ENCODE measurements at places on chromosomes 12 and 14.
A peak's percentile ranks its signal among the peaks of the same experiment; 100 is the strongest.

GRCh38 chr14:35292770-35293561 lies 784 bp downstream of the PSMA6 start:
- no peak for DNase-seq

DNA sequence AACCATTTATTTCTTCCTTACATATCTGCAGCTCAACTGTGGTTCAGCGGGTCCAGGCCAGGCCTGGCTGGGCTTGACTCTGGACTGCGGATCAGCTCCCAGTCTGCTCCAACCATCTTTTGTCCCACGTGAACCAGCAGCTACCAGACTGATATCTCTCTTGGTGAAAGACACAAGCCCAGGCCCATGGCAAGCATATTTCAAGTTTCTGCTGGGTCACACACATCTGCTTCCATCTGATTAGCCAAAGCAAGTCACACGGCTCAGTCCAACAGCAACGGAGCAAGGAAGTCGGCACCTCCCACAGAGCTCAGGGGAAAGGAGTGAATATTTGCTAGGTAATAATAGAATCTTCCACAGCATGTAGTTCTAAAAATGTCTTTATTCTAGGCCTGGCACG lies 24.7 kb upstream of the MARK3 start:
- no peak for DNase-seq

DNA sequence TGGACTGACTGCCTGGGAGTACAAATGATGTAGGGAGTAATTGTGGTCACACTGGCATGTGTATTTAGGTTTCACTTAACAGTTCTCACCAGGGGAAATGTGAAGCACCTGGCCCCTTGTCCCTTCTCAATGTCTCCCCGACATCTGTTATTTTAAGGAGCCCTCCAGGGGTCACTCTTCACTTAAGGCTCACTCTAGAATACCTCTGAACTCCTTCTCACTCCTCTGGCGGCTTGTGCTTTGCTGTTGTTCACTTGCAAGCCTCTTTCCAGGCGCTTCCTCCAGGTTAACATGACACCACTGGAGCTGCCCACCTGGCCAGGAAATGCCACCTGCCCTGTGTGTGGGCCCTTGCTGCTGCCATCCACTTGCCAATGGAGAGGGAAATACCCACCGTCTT lies 56.5 kb upstream of the GZMB start:
- no peak for DNase-seq

- no peak for DNase-seq
Observed at GRCh38 chr14:75246546-75247285, 31.9 kb upstream of the FOS start.

DNA sequence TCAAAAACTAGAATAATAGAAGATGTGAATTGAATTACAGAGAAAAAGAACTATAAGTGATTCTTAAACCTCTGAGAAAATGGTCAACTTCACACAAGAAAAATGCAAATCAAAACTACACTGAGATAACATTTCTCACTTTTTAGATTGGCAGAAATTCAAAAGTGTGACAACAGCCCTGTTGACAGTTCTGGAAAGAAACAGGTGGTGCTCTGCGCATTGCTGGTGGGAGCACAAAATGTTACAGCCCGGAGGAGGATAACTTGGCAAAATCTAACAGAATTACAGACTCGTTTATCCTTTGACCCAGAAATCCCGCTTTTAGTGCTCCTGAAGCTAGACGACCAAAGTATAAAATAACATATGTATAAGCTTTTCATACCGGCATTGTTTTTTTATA lies 222.5 kb upstream of the CNTN1 start:
- no peak for DNase-seq

- DNase-seq = no peak
Observed at GRCh38 chr12:68007466-68007865, 18.2 kb downstream of the IFNG-AS1 start.

GRCh38 chr12:81174664-81175063 lies 96.8 kb downstream of the ACSS3 start:
- no peak for DNase-seq

- DNase-seq = no peak
Observed at GRCh38 chr14:54010981-54011380, 54.4 kb upstream of the BMP4 start.

GRCh38 chr14:37558740-37559139 lies 36.3 kb downstream of the FOXA1 start:
- no peak for DNase-seq

GRCh38 chr12:31585271-31585670 lies 5.7 kb downstream of the DENND5B start:
- no peak for DNase-seq

GRCh38 chr12:122527478-122527944 lies 462 bp downstream of the KNTC1 start:
- peak; percentile 40 for DNase-seq

- DNase-seq = no peak
Observed at GRCh38 chr12:13156277-13156676, 40.2 kb upstream of the EMP1 start.

- DNase-seq = no peak
Observed at GRCh38 chr12:63941879-63942278, 97.4 kb downstream of the SRGAP1 start.

DNA sequence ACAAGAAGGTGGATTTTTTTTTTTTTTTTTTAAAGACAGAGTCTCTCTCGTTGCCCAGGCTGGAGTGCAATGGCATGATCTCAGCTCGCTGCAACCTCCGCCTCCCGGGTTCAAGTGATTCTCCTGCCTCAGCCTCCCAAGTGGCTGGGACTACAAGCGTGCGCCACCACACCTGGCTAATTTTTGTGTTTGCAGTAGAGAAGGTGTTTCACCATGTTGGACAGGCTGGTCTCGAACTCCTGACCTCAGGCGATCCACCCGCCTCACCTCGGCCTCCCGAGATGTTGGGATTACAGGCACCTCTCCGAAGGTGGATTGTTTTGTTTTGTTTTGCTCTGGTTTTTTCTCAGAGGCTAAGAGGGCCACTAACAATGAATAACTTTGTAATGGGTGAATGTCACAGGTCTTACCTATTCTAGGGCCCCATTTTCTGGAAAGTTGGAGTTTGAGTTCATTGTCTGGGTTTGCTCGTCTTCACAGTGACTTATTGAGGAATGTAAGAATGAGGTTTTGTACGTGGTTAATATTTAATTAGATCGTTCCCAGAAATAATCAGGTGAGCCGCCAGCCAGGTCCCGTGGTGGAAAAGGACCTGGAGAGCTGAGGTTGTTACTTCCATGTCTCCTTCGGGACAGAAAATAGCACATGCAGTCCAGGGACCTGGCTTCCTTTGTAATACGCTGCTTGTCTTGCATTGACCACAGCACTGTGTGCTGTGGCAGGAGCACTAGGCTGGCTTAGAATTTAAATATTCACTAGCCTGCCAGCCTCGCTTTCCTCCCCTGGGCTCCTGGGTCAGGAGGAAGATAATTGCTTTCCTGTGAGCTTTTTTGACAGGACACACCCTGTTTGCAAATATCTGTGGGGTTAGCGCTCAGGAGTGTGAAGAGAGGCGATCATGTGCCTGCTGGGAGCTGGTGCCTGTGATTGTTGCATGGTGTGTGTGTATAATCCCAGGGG lies 2.3 kb downstream of the HIP1R start:
- DNase-seq = no peak

- no peak for DNase-seq
Observed at GRCh38 chr14:56555921-56556570, 23.6 kb upstream of the TMEM260 start.

DNA sequence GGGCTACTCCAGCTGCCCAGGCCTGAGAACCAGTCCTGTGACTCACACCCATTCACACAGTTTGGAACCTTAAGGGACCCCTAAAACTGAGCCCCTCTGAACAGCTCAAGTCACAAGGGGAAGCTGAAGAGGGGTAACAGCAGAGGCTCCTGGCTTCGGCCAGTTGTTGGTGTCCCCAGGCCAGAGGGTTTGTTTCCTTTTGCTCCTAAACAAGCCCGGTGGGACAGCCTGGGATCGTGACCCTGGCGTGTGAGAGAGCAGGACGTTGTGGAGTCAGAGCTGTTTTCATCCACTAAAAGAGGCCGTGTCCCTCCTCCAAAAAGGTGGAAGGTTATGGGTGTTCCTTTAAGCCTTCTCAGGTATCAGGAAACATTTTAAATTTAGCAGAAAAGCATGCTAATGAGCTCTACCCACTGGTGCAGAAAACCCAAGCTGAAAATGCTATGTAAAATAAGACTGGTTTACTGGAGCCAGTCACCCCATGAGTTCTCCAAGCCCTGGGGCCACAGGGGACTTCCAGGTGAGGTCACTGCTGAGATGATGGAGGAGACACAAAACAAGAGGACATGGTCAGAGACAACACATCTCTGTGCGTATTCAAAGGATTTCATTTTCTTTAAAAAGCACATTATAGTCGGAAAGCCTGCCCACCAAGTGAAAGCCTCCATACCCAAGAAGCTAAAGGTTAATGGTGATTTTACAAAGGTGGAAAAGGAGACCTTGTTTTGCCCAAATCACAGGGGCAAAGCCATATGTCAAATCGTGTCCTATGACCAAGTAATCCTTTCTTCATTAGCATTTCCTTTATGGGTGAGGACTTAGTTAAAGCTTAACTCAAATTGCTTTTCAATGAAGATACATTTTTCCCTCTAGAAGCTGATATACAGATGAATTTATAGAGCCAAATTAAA lies 14.1 kb downstream of the PRKAB1 start:
- DNase-seq = no peak

- no peak for DNase-seq
Observed at GRCh38 chr12:40644708-40645107, 47.5 kb upstream of the CNTN1 start.

- no peak for DNase-seq
Observed at GRCh38 chr12:90854136-90854689, 100.8 kb downstream of the CCER1 start.

DNA sequence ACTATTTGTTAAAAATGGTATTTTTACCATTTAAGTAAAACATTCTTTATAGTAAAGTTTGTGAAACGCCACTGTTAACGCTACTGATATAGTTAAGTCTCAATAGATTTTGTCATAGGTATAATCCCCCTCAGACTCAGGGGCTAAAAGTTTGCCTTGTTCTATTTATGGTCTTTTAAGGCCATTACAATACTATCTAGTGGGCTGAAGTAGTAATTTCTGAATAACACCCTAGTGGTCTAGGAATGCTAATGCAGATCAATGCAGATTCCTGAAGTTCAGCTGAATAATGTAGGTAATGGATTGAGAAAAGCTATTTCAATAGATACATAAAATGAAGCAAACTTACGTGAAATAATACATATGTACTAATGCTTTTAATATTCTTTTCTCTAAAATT lies 989.3 kb upstream of the NOVA1 start:
- no peak for DNase-seq

GRCh38 chr12:84554199-84554723 lies 358.3 kb downstream of the SLC6A15 start:
- no peak for DNase-seq

GRCh38 chr12:26734510-26735248 lies 98.3 kb downstream of the ITPR2 start:
- DNase-seq = no peak

GRCh38 chr14:51119411-51120051 lies 24.6 kb upstream of the TRIM9 start:
- DNase-seq = no peak

- no peak for DNase-seq
Observed at GRCh38 chr14:26218861-26219260, 379.0 kb downstream of the NOVA1 start.

DNA sequence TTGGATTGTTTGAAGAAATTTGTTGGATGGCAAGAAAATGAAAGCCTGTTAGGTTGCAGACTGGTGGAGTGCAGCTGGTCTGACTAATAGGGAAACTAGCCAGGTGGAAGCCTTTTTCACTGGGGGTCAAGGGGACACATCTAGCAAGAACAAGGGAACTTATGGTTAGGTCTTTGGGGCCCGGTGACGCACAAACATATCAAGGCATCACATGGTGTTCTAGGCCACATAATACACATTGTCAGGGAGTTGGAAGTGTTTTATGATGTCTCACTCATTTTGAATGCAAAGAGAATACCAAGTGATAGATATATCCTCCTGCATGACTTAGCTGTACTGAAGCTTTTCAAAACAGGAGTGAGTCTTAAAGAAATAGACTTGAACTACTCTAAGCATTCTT lies 351.2 kb downstream of the KCNH5 start:
- DNase-seq = no peak

DNA sequence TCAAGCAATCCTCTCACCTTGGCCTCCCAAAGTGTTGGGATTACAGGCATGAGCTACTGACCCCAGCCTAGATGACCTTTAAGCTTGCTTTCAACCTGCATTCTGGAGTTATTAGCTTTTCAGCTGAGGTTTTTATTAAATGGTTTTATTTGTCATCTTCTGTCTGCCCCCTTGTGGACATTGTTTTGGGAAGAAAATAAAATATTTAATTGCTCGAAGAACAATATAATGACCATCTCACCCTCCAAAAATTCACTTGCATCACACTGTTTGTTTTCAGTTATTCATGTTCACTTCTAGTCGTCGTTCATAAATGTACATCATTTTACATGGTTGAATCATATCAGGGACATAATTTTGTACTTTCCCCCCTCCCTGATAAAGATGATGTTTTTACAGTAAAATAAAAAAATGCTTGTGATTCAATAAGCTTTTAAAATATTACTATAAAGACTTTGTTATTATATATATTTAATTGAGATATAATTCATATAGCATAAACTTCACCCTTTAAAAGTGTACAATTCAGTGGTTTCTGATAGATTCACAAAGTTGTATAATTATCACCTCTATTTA lies 10.1 kb upstream of the SPATS2 start:
- DNase-seq = no peak

DNA sequence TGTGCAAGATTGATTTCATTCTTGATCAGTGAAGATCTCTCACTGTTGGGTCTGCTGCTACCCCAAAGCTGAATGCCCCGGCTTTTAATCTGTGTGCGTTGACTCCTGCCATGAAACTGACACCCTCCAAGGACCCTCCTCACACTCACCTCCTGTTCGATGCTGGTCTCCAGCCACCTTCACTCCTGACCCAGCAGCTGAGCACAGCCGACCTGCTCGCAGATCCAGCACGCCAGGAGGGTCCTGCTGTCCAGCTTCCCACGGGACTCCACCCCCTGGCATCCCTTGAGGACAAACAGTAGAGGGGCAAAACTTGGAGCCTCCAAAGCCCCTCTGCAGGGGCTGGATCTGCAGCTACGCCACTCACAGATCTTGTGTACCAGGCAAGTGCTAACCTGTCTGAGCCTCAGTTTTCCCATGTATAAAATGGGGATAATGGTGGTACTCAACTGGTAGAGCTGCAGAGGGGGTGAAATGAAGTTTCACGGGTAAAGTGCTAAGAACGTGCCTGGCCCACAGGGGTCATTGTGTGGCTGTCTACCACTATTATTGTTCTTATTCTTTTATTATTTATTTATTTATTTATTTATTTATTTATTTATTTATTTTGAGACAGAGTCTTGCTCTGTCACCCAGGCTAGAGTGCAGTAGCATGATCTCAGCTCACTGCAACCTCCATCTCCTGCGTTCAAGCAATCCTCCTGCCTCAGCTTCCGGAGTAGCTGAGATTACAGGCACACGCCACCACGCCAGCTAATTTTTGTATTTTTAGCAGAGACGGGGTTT lies 178.0 kb downstream of the PHETA1 start:
- DNase-seq = no peak

GRCh38 chr12:55703288-55703687 lies 4.4 kb downstream of the ITGA7 start:
- DNase-seq = no peak

Data from stimulated activated CD4-positive, alpha-beta T cell treated with anti-CD3 and anti-CD28 coated beads, Interleukin-4, amount 100 ng/mL, for 1 hour (primary cell).